ENCODE measurements at places on chromosomes 7 and 10.

- DNase-seq: no peak
Observed at GRCh38 chr10:131242007-131242406, 69.5 kb downstream of the TCERG1L start.

DNA sequence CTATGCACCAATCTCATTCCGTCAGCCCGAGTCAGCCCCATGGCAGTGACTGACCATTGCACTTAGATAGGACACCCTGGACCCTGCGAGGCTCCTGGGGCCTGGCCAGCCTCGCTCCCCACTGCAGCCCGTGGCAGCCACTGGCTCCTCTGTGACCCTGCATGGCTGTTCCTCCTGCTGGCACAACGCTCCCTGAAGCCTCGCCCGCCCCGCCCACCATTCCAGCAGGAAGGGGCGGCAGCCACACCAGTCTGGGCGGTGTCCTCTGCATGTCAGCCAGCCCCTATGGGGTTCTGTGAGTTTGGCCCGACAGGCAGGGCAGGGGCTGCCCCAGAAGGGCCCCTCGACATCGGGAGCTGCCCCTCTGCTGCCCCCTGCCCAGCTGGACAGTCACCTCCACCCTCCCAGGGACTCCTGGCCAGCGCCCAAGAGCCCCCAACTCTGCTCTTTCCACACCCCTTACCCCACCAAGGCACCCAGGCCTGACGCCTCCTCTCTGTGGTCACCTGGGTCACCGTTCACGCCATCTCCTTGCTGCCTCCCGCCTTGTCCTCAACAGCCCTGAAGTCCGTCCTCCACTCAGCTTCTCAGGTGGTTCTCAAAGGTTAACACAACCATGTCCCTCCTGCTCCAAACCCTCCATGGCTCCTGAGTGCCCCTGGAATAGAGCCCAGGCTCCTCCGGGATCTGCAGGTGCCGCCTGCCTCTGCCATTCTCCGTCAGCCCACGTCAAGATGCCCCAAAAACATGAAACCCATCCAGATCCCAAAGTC, 103.5 kb downstream of the MICALL2 start:
- DNase-seq: no peak

DNA sequence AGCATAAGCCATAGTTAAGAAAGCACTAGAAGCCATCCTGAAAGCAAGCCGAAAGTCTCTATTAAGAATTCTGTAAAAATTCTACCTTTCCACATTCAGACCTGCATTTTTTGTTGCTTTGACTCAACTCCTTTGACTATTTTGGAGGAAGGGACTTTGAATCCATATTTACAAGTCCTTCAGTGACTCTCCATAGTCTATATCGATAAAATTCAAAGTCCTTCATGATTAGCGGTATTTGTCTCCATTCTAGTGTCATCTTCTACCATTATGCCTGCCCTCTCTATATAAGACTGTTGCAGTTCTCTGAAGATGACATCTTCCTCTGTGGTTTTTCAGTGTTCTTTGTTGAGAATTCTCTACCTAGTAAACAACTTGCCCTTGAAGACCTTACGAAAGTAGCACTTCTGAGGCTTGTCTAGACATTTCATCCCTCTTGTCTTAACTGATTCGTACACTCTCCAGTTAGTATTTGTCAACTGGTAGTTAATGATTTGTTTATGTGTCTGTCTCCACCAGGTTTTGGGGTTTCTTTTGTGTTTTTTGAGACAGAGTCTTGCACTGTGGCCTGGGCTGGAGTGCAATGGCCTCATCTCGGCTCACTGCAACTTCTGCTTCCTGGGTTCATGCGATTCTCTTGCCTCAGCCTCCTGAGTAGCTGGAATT, 1.7 kb downstream of the CCSER2 start:
- DNase-seq: no peak

- no peak for DNase-seq
Observed at GRCh38 chr10:4623200-4623599, 202.8 kb upstream of the AKR1E2 start.

GRCh38 chr10:129042776-129043595, 424.1 kb upstream of the MGMT start:
- no peak for DNase-seq

DNA sequence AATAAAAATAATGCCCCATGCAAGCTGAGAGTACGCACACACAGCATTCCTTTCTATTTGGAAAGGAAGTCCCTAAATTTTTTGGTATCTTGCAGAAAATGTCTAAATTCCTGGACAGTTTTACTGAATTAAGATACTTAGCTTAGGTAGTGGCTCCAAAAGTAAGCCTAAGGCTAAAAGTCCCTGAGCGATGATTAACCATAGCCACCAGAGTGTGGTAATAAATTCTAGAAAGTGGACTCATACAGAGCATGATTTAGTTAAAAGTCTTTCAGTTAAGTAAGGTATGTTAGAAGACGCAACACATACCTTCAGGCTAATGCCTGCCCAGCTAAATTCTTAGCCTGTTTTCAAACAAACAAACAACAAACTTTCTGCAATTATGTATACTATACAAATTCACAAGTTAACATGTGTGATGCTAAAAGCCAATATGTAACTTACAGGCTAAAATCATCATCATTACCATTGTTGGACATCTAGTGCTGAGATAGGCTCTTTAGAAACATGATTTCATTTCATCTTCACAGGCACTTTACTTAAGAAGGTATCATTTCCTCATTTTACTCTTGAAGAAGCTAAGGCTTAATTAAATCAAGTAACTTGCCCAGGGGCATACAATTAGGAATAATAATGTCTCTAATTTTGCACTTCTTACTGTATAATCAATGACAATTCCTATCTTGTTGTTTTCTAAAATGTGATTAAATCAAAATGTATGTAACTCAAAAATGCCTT, 261.4 kb upstream of the YAE1 start:
- no peak for DNase-seq

- DNase-seq: no peak
Observed at GRCh38 chr10:59724098-59724938, 14.7 kb upstream of the SLC16A9 start.

DNA sequence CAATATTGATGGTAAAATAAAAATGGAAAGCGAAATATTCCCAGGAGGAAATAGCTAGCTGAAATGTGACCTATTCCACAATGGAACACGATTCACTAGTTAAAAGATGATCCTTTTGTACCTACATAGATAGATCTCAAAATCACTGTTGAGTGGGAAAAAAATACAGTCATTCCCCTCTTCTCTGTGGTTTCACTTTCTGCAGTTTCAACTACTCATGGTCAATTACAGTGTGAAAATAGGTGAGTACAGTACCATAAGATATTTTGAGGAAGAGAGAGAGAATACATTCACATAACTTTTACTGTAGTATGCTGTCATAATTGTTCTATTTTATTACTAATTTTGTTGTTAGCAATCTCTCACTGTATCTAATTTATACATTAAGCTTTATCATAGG, 56.0 kb upstream of the COL13A1 start:
- no peak for DNase-seq

- DNase-seq: no peak
Observed at GRCh38 chr10:114635101-114635500, 23.0 kb downstream of the ABLIM1 start.

DNA sequence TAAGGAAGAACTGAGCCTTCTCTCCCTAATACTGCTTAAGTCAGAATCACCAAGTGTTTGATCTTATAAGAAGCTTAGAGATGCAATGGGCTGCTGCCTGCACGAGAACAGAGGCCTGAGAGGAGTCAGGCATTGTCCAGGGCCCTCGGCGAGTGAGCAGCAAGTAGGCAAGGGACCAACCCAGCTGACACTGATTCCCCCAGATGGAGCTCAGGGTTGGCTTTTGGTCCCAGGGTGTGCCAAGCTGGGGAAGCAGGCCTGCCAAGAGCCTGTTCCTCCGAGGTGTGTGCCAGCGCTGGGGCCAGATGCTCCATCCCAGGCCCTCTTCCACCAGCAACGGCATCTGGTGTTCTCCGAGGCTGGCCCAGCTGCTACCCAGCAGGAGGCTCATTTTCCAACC, 222.0 kb upstream of the ZMIZ1 start:
- DNase-seq: no peak

GRCh38 chr7:41637049-41637448, 65.8 kb downstream of the INHBA start:
- DNase-seq: peak; percentile 24

DNA sequence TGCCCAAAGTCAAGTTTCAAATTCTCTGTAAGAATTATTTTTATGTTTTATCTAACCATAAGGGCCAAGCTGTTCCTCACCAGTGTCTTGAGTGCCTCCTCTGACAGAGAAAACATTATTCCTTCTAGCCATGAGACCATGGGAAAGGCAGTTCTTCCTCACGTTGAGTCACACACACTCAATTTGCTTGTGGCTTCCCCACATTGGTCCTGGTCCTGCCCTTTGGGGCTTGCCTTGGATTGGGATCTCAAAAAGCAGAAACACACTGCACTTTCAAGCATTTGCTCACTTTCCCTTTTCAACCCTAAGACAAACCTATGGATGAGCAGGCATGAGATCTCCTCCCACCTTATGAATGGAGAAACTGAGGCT, 248.3 kb upstream of the IGFBP3 start:
- DNase-seq: no peak

- DNase-seq: no peak
Observed at GRCh38 chr7:101294039-101294831, 27.4 kb downstream of the IFT22 start.

DNA sequence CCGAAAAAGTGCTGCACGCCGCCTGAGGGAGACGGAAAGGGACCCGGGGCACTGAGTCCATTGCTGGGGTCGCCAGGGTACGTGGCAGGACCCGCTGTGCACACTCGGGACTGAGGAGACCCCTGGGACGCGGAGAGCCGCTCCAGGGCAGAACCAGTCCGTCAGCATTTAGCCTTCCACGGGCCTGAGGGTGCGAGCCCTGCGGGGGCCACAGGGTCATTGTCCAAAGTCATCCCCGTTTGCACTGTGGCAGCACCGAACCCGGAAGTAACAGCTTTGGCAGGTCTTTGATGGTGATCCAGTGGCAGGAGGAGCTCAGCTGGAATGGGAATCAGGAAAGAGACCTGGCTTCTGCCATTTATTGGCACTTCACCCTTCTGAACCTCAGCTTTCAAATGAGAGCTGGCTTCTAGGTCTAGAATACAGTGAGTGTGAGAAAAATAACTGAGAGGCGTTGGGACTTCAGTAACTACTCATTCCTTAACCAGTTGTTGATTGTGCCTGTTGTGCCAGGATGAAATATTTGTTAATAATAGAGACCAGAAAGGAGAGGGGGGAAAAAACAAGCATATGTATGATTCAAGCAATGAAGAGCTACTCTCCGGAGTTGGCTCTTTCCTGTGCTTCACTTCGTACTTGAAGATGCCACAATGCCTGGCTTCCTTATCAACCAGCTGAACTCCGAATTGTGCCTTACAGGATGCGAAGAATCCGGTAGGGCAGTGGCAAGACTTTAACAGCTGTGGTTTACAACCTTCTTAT, 811 bp upstream of the ARHGAP12 start:
- DNase-seq: peak; percentile 44

- DNase-seq: no peak
Observed at GRCh38 chr10:13665516-13666262, 78.9 kb downstream of the PRPF18 start.

- no peak for DNase-seq
Observed at GRCh38 chr7:77399816-77400215, 16.3 kb downstream of the GSAP start.

GRCh38 chr7:124655990-124656389, 109.6 kb downstream of the GPR37 start:
- no peak for DNase-seq

- DNase-seq: no peak
Observed at GRCh38 chr7:132169730-132170129, 406.5 kb downstream of the PLXNA4 start.

GRCh38 chr7:16498122-16498521, 28.5 kb upstream of the LRRC72 start:
- DNase-seq: no peak

DNA sequence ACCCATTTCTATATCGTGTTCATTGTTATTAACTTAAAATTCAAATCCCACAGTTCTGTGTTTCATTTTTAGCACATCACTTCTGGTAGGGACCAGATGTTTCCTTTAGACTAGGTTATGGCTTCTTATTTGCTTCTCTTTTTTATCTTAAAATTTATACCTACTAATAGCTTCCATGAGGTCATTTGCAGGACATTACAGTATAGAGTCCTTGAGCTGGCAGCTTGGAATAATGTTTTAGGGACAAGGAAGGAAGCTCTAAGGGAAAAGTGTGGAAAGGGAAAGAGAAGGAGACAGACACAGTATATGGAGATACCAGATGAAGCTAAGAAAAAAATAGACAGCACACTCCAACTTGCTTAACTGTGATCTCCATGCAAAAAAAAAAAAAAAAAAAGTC, 48.8 kb upstream of the CD36 start:
- no peak for DNase-seq

GRCh38 chr7:87154569-87154968, 2.3 kb downstream of the DMTF1 start:
- no peak for DNase-seq

DNA sequence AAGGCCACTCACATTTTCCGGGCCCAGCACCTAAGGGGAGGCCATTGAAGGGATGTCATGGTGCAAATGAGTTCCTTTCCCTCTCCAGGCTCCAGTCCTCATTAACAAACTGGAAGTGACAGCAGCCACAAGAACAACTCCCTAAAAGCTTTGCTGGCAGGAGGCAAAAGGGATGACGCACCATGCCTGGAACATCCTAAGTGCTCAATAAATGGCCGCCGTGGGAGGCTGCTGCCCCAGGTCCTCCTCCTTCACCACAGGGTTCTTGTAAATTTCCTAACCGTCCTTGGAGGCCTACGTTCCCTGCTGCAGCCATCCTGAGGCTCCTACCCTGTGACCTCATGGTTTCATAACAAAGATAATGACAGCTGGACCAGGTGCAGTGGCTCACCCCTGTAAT, 41.3 kb upstream of the CAMK1D start:
- DNase-seq: no peak
